Dermis microvascular lymphatic vessel endothelial cell (primary cell): ENCODE measurements at places on chromosomes 6 and 20. TPM values are rescaled to one million over a fixed set of nuclear protein-coding genes. Genes with fewer than 3 reads are reported as not detected.
A peak's percentile ranks its signal among the peaks of the same experiment; 100 is the strongest.

DNA sequence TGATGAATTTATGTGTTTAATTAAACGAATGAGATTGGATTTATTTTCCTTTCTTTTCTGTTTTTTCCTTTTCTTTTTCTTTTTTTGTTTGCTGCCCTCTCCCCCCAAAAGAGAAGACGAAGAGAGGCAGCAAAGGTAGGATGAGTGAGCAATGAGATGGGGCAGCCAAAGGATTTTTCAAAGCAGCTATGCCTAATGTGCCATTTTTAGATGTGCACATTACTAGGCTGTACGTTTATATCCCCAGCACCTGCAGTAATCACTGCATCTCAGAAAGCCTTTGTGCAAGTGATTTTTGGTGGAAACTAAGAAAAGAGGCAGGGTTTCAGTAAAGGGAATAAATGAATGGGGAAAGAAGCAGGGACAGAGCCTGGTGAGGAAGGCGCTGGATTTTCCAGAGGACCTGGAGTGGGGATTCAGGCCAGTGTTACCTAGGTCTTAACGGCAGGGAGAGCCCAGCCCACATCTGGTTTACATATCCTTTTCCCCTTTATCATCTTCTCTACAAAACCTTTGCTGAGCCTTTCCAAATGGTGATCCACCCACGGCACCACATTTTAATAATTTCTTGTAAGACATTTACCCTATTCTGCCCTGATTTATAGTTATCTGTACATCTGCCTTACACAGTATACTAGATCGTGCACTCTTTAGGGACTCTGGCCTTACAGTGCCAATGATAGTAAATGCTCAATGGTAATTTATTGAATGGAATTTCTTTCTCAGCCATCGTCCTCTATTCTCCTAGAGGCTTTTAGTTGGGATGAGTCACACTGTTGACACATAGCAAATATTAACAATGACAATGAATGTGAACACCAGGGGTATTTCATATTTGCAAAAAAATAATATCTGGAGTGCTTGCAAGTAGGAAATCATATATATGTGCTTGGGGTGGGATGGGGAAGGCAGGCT lies 38.3 kb upstream of the ATXN1 start:
- peak; percentile 22 for DNase-seq

The CTCFL gene
- not detected in 2 replicates for total RNA-seq

The BPIFB1 gene
- total RNA-seq, result not detected in 2 replicates

The GNRH2 gene
- not detected in 2 replicates for total RNA-seq
